ENCODE measurements at places on chromosomes 5 and 9. TPM values are rescaled to one million over a fixed set of nuclear protein-coding genes. Genes with fewer than 3 reads are reported as not detected.

- H3K27ac ChIP-seq = no peak overlapping the region
- H3K4me1 ChIP-seq = no peaks in the 10 kb centered on the region
- no peak for DNase-seq
- H3K27me3 ChIP-seq = no peaks in the 10 kb centered on the region
- H3K4me3 ChIP-seq = no peak overlapping the region
Measured at GRCh38 chr9:117430813-117431212, 16.0 kb upstream of the ASTN2 start.

- no peak for DNase-seq
- H3K4me3 ChIP-seq = no peak overlapping the region
- H3K27ac ChIP-seq = no peak overlapping the region
- peaks cover 18% of the 10 kb centered on the region for H3K4me1 ChIP-seq
Measured at GRCh38 chr9:36922548-36922947, 111.5 kb downstream of the PAX5 start.

C5orf58 gene
- total RNA-seq = not detected

DNA sequence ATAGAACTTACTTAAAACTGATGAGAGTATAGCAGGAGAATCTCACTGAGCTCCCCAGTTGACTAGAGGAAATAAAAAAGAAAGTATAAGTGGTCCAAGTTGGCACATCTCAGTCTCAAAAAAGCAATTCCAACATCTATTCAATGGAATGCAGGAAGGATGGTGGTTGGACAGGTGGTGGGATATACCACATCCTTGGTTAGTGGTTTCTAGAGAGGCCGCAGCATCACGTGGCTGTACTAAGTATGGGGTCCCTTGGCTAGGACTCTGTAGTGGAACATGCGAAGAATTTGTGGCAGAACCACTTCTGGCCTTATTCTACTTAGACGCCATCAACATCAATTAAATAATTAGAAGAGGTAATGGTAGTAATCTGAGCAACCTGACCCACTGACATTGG lies 232.4 kb downstream of the SAXO1 start:
- H3K36me3 ChIP-seq = no peaks in the 10 kb centered on the region
- no peak for DNase-seq
- no peaks in the 10 kb centered on the region for H3K4me1 ChIP-seq
- no peak overlapping the region for H3K27ac ChIP-seq

GRCh38 chr5:68875351-68875750 lies 218.5 kb upstream of the SLC30A5 start:
- no peaks in the 10 kb centered on the region for H3K27me3 ChIP-seq
- no peaks in the 10 kb centered on the region for H3K36me3 ChIP-seq
- H3K4me1 ChIP-seq = peaks cover 9% of the 10 kb centered on the region
- no peak for DNase-seq
- no peak overlapping the region for H3K27ac ChIP-seq

GRCh38 chr5:27158171-27158570 lies 119.8 kb upstream of the CDH9 start:
- H3K27ac ChIP-seq = no peak overlapping the region
- H3K36me3 ChIP-seq = no peaks in the 10 kb centered on the region
- no peak overlapping the region for H3K4me3 ChIP-seq
- no peak for DNase-seq

- H3K27ac ChIP-seq = no peak overlapping the region
- DNase-seq = no peak
- H3K4me3 ChIP-seq = no peak overlapping the region
Measured at GRCh38 chr9:124906966-124907365, 33.9 kb downstream of the GOLGA1 start.

GRCh38 chr5:141515141-141515540 lies 26.3 kb downstream of the PCDHGC5 start:
- H3K27ac ChIP-seq = no peak overlapping the region
- peaks cover 51% of the 10 kb centered on the region for H3K36me3 ChIP-seq
- no peak for DNase-seq
- H3K4me1 ChIP-seq = peaks cover 22% of the 10 kb centered on the region

CTXN3 gene
- total RNA-seq = not detected

GRCh38 chr5:130424341-130424740 lies 520.1 kb downstream of the CHSY3 start:
- H3K36me3 ChIP-seq = no peaks in the 10 kb centered on the region
- no peaks in the 10 kb centered on the region for H3K27me3 ChIP-seq
- H3K4me1 ChIP-seq = no peaks in the 10 kb centered on the region
- H3K27ac ChIP-seq = no peak overlapping the region
- H3K4me3 ChIP-seq = no peak overlapping the region

ANKRD34B gene
- total RNA-seq = not detected

- no peaks in the 10 kb centered on the region for H3K36me3 ChIP-seq
- no peak overlapping the region for H3K4me3 ChIP-seq
- H3K27me3 ChIP-seq = no peaks in the 10 kb centered on the region
- DNase-seq = no peak
- no peaks in the 10 kb centered on the region for H3K4me1 ChIP-seq
Measured at GRCh38 chr5:2511706-2512105, 239.8 kb downstream of the IRX2 start.

DNA sequence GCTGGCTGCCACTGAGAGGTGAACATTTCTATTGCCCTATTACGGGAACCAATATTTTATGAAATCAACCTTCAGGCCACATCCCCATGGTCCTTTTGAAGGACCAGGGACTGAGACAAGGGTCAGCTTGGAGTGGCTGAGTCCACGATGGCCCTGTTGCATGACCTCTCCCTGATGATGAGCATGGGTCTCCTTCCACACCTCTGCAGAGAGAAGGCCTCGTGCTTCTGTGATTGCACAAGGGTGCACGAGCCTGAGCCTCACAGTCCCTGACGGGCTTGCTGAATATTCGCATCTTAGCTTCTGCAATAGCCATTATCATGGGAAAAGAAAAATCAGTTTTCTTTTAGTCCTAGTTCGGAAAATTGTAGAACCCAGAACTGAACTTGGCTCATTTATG lies 255.0 kb upstream of the IRX2 start:
- no peaks in the 10 kb centered on the region for H3K27me3 ChIP-seq
- DNase-seq = no peak
- no peak overlapping the region for H3K4me3 ChIP-seq
- no peak overlapping the region for H3K27ac ChIP-seq

ECSCR gene
- 1.7 TPM for total RNA-seq

- peaks cover 11% of the 10 kb centered on the region for H3K4me1 ChIP-seq
- no peaks in the 10 kb centered on the region for H3K36me3 ChIP-seq
- no peak overlapping the region for H3K27ac ChIP-seq
- no peak for DNase-seq
- H3K4me3 ChIP-seq = no peak overlapping the region
Measured at GRCh38 chr9:111036429-111036789, 1.9 kb downstream of the LPAR1 start.

IFNB1 gene
- total RNA-seq = not detected
